ENCODE measurements at places on chromosomes 13 and 19.
A peak's percentile ranks its signal among the peaks of the same experiment; 100 is the strongest.

DNA sequence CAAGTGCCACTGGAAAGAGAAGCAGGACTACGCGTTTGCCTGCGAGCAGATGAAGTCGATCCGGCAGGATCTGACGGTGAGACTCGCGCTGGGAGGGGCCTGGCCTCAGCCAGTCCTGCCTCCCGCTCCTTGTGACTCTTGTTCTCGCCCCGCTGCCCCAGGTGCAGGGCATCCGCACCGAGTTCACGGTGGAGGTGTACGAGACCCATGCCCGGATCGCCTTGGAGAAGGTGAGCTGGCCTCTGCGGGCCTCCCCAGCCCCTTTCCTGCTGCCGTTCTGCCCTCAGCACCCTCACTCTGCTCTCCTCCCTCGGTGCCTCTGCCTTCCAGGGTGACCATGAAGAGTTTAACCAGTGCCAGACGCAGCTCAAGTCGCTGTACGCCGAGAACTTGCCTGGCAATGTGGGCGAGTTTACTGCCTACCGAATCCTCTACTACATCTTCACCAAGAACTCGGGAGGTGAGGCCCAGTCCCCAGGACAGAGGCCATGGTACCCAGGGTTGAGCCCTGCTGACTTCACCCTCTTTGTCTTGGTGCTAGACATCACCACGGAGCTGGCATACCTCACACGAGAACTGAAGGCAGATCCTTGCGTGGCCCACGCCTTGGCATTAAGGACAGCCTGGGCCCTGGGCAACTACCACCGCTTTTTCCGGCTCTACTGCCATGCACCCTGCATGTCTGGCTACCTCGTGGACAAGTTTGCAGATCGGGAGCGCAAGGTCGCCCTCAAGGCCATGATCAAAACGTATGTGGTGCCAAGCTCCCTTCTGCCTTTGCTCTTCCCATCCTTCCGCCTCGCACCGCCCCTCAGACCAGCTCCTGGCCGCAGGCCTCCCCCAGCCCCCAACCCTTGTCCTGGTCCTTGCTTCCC lies 5.6 kb downstream of the LENG9 start:
- H3K27me3 ChIP-seq, result no peaks in the 10 kb centered on the region
- H3K36me3 ChIP-seq, result peaks cover 15% of the 10 kb centered on the region
- no peak for DNase-seq

DNA sequence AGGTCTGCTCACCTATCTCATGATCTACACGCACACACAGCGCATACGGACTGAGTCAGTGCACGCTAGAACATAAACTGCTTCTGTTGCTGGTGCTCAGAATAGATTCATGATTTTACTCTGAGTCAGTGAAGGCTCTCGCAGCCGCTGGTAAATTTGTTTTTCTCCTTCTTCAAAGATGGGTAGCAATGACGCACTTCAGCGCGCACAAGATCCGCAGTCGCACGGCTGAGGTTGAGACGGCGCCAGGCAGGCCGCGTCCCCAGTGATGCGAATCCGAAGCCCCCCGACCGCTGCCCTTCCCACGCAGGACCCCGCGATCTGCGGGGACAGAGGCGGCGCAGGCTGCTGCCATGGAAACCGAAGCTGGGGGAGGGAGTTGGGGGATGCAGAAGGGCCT lies 103.7 kb upstream of the USP29 start:
- H3K4me1 ChIP-seq, result no peaks in the 10 kb centered on the region
- H3K27me3 ChIP-seq, result no peaks in the 10 kb centered on the region
- no peaks in the 10 kb centered on the region for H3K36me3 ChIP-seq
- no peak overlapping the region for H3K27ac ChIP-seq
- no peak overlapping the region for H3K4me3 ChIP-seq

DNA sequence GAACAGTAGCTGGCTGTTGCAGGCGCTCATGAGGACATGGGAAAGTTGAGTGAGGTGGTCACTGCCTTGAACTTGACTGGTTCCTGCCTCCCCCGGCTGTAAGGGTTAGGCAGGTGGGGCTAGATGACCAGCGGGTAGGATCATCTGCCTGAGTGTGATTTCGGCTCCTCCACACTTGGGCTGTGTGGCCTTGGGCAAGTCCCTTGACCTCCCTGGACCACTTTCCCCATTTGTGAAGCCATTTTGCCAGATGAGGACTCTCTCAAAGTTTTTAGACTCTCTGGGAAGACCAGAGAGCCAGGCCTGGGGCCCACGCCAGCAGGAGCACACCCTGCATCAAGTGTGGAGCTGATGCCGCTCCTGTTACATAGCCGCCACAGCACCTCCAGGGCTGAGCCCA lies 9.5 kb downstream of the PPP1R37 start:
- H3K4me3 ChIP-seq, result no peak overlapping the region
- H3K36me3 ChIP-seq, result no peaks in the 10 kb centered on the region
- peaks cover 61% of the 10 kb centered on the region for H3K4me1 ChIP-seq
- no peaks in the 10 kb centered on the region for H3K27me3 ChIP-seq

- DNase-seq, result no peak
- H3K4me3 ChIP-seq, result no peak overlapping the region
- H3K36me3 ChIP-seq, result no peaks in the 10 kb centered on the region
- H3K4me1 ChIP-seq, result peaks cover 4% of the 10 kb centered on the region
Observed at GRCh38 chr13:27355894-27356293, 68.5 kb upstream of the GTF3A start.

GRCh38 chr19:30663611-30664174 lies 291.5 kb downstream of the ZNF536 start:
- peaks cover 37% of the 10 kb centered on the region for H3K4me1 ChIP-seq
- no peak overlapping the region for H3K4me3 ChIP-seq
- DNase-seq, result no peak
- H3K36me3 ChIP-seq, result no peaks in the 10 kb centered on the region

DNA sequence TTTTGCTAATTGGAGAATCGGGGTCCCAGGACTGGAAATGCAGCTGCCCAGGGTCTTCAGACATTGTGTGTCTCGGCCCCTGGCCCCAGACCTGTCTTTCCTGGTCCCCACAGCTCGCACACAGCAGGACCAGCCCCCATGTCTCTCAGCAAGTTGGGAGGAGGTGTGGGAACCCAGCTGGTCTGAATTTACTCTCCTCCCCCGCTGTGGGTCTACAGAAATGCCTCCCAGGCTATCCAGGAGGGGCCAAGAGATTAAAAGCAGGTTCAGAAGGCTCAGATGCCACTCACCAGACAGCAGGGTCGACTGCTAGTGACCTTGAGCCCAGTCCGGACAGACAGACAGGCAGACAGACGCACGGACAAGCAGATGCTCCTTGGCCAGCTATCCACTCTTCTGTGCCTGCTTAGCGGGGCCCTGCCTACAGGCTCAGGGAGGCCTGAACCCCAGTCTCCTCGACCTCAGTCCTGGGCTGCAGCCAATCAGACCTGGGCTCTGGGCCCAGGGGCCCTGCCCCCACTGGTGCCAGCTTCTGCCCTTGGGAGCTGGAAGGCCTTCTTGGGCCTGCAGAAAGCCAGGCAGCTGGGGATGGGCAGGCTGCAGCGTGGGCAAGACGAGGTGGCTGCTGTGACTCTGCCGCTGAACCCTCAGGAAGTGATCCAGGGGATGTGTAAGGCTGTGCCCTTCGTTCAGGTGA lies at the start of gene DAND5:
Gene DAND5 (plus strand): TSS at position 285 of the 697 bp plus-strand sequence. CDS start 85 bp downstream, at position 370.
- peaks cover 19% of the 10 kb centered on the region for H3K27me3 ChIP-seq
- H3K36me3 ChIP-seq, result no peaks in the 10 kb centered on the region
- no peak within 1 kb of the TSS for H3K27ac ChIP-seq
- DNase-seq, result no peak
- peaks cover 5% of the 10 kb centered on the region for H3K4me1 ChIP-seq

GRCh38 chr19:35879770-35880317 lies 11.5 kb downstream of the APLP1 start:
- H3K4me3 ChIP-seq, result no peak overlapping the region
- H3K36me3 ChIP-seq, result peaks cover 4% of the 10 kb centered on the region
- H3K4me1 ChIP-seq, result peaks cover 7% of the 10 kb centered on the region
- peak; percentile 91 for DNase-seq
- peaks cover 6% of the 10 kb centered on the region for H3K27me3 ChIP-seq

DNA sequence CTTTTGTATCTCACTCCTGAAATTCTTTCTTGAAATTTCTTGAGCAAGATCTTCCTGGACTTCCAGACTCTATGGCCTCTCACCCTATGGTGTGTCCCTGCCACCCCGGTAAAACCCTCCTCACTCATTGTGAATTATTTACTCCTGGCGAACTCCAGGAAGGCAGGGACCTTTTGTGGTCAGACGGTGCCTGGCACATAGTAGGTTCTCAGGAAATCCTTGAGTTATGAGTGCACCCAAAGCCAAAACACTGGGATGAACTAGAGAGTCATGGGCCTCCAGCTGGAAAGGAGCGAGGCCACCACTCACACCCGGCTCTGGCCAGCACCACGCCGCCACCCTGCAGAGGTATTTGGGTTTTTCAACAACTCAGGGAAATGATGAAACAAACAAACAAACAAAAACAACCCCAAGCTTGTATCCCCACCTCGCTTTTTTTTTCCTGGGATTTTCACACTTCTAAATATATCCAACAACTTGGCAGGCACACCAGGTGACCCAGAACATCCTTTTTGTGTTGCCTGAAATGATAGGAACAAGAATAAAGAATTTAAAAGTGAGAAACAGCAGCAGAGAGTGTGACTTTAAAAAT lies 11.2 kb downstream of the HPN start:
- no peaks in the 10 kb centered on the region for H3K4me1 ChIP-seq
- no peak overlapping the region for H3K4me3 ChIP-seq
- no peak overlapping the region for H3K27ac ChIP-seq
- no peaks in the 10 kb centered on the region for H3K36me3 ChIP-seq

GRCh38 chr19:43623889-43624670 lies 4.7 kb upstream of the ZNF428 start:
- H3K36me3 ChIP-seq, result peaks cover 19% of the 10 kb centered on the region
- H3K27me3 ChIP-seq, result no peaks in the 10 kb centered on the region
- H3K4me3 ChIP-seq, result no peak overlapping the region
- DNase-seq, result no peak
- peak overlapping the region; percentile 16 for H3K27ac ChIP-seq
- peaks cover 16% of the 10 kb centered on the region for H3K4me1 ChIP-seq

GRCh38 chr13:64958106-64958505 lies 2272.0 kb downstream of the PCDH9 start:
- no peaks in the 10 kb centered on the region for H3K4me1 ChIP-seq
- H3K4me3 ChIP-seq, result no peak overlapping the region
- no peaks in the 10 kb centered on the region for H3K27me3 ChIP-seq
- DNase-seq, result no peak
- H3K36me3 ChIP-seq, result no peaks in the 10 kb centered on the region

- no peak overlapping the region for H3K27ac ChIP-seq
- H3K36me3 ChIP-seq, result no peaks in the 10 kb centered on the region
- H3K4me3 ChIP-seq, result no peak overlapping the region
- no peaks in the 10 kb centered on the region for H3K27me3 ChIP-seq
- DNase-seq, result no peak
Observed at GRCh38 chr13:86906127-86906874, 764.9 kb upstream of the SLITRK5 start.

- peaks cover 27% of the 10 kb centered on the region for H3K4me1 ChIP-seq
- no peaks in the 10 kb centered on the region for H3K36me3 ChIP-seq
- H3K27ac ChIP-seq, result no peak overlapping the region
- H3K27me3 ChIP-seq, result no peaks in the 10 kb centered on the region
- no peak for DNase-seq
- no peak overlapping the region for H3K4me3 ChIP-seq
Observed at GRCh38 chr13:76641056-76641455, 245.1 kb downstream of the KCTD12 start.

GRCh38 chr19:42246143-42246921 lies 3.9 kb upstream of the GSK3A start:
- H3K36me3 ChIP-seq, result no peaks in the 10 kb centered on the region
- H3K4me1 ChIP-seq, result peaks cover 34% of the 10 kb centered on the region
- H3K27me3 ChIP-seq, result no peaks in the 10 kb centered on the region
- peak overlapping the region; percentile 71 for H3K4me3 ChIP-seq
- DNase-seq, result no peak

DNA sequence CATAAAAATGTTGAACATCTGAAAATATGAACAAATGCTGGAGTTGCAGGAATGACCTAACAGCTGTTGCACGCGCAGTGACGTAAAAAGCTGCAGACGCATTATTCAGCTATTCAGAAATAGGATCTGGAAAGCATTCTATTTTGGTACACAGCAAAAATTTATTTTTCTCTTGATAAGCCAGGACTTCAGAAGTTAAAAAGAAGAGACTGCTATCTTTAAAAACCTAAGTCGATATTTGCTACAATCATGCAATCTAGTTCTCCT lies 36.9 kb upstream of the STARD13 start:
- no peak overlapping the region for H3K4me3 ChIP-seq
- H3K4me1 ChIP-seq, result peaks cover 4% of the 10 kb centered on the region
- H3K27me3 ChIP-seq, result peaks cover 4% of the 10 kb centered on the region
- no peak for DNase-seq

DNA sequence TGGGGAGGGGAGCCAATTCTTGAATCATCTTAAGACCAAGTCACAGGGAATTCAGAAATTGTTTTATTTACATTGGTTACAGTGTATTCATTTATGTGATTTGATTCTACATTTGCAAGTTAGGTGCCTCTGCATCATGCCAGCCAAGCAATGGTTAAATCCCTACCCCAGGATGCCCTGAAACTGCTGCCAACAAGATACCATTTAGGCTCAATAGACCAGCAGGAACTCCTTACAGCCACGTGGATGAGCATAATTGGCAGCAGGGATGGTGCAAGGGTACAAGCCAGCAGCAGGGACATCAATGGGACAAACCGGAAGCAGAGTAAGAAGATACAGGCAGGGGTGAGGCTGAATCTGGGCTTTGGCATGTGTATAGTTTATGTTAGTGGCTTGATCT lies 72.4 kb upstream of the NBEA start:
- no peak for DNase-seq
- no peaks in the 10 kb centered on the region for H3K27me3 ChIP-seq
- H3K4me3 ChIP-seq, result no peak overlapping the region
- H3K36me3 ChIP-seq, result no peaks in the 10 kb centered on the region
- peaks cover 20% of the 10 kb centered on the region for H3K4me1 ChIP-seq

DNA sequence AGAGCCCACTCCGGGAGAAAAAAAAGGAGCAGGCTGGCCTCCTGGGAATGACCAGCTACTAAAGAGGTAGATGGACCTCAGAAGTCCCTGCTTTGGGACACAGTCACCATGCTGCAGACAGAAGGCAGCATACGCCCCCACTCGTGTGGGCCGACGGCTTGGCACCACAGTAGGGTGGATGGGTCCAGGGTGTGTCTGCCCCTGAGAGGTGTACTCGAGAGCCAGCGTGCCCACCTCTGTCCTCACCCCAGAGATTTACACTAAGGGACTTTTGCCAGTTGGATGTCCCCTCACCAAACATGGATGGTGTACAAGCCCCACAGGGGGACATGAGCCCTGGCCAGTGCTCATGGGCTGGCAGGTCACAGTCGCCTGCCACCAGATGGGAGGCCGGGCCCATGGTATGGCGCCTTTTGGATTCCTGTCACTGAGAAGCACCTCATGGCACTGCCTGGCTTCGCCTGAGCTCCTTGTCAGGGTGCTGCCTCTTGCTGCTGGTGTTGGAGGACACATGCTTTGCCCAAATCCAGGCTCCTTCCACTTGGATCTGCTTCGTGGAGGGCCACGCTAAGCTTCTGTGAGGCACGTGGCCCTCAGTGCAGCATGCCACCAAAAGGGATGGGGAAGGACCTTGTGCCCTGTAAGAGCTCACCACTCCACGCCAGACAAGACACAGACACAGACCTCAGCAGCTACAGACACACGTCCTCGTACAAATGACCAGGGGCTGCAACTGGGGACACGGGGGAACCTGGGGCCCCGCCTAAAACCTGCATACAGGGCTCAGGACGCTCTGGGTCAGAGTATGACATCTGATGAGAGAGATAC lies 13.3 kb upstream of the EPHX3 start:
- H3K4me1 ChIP-seq, result no peaks in the 10 kb centered on the region
- peak overlapping the region; percentile 59 for H3K27ac ChIP-seq
- H3K36me3 ChIP-seq, result peaks cover 12% of the 10 kb centered on the region
- no peaks in the 10 kb centered on the region for H3K27me3 ChIP-seq

- no peak overlapping the region for H3K27ac ChIP-seq
- no peaks in the 10 kb centered on the region for H3K27me3 ChIP-seq
- DNase-seq, result no peak
- H3K36me3 ChIP-seq, result peaks cover 22% of the 10 kb centered on the region
- no peaks in the 10 kb centered on the region for H3K4me1 ChIP-seq
- no peak overlapping the region for H3K4me3 ChIP-seq
Observed at GRCh38 chr19:5925830-5926427, 11.9 kb downstream of the CAPS start.
